Urinary bladder (tissue), 4 donors: ENCODE measurements at places on chromosomes 3 and 15.

DNA sequence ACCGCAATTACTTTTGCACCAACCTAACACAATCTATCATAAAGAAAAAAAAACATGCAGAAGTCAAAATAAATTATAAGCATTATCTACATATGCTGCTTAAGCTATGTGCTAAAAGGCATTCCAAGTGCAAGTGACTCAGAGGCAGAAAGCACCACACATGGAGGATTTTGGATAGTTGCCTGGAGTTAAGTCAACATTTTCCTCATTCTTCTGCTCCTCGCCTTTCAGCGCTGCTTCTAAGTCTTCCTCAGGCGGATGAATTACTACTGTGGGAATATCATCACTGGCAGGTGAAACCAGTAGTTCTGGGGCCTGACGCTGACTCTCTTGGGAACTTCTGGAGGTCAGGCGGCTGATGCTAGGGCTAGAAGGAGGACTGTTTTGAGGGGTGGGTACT, 53.1 kb downstream of the SLC4A7 start:
- DNase-seq, result no peak

- no peak for DNase-seq
Measured at GRCh38 chr3:72661115-72661457, 187.2 kb downstream of the SHQ1 start.

GRCh38 chr3:71752831-71753700, 589 bp upstream of the GPR27 start:
- DNase-seq, result no peak

- no peak for DNase-seq
Measured at GRCh38 chr3:50246517-50246954, 10.5 kb downstream of the GNAI2 start.

DNA sequence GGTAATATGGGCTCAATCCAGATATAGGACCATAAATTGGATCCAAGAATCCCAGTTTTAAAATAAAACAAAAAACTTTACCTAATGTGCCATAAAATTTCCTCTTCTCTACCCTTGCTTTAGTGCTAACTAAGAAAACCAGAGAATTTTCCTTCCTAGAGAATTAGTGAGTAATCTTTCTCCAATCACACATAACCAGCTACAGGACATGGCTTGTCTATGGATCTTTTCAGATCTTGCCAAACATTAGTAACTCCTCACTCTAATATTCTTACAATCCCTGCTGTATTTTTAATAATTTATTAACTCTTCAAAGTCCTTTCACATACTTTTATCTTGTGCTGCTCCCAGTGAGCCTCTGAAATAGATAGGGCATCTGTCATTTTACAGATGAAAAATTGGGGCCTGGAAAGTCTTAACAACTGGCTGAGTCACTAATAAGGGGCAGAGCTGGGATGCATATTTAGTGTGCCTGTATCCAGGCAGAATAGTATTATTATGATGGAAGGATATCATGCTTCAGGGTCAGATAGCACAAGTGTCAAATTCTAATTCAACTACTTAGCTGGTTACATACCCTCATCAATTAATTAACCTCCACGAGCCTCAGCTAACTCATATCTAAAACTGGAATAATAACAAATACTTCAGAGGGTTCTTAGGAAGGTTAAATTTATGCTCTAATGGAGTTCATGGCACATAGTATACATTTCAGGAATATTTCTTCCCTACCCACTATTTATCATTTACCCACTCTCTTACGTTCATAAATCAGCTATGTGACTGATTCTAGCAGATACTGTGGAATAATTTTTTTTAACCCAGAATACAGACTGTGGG, 5.6 kb downstream of the ZBED2 start:
- no peak for DNase-seq

GRCh38 chr3:139443186-139443585, 33.1 kb downstream of the RBP2 start:
- DNase-seq, result no peak

- no peak for DNase-seq
Measured at GRCh38 chr15:68389041-68389930, 42.7 kb downstream of the ITGA11 start.

GRCh38 chr15:89693696-89694095, 3.1 kb downstream of the WDR93 start:
- no peak for DNase-seq

- no peak for DNase-seq
Measured at GRCh38 chr3:72998466-72998865, 1.9 kb downstream of the PPP4R2 start.

- DNase-seq, result no peak
Measured at GRCh38 chr3:171935261-171936123, 92.3 kb downstream of the TMEM212 start.

DNA sequence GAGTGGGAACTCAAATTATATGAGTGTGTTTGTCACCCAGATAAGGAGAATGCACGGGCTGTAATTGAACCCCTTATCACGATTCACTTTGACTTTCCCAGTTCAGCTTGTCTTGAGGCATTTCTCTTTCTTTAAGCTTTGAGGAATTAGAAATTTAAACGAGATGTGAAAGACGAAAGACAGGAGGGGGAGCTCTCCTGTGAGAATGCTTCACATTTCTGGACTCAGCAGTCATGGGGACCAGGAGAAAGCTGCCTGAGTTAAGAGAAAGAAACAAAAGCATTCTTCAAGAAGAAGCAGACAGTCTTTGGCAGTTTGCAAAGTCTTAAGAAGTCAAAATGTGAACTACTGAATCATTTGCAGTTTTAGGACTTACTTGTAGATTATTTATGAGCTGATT, 205.6 kb downstream of the NECTIN3 start:
- DNase-seq, result no peak

- no peak for DNase-seq
Measured at GRCh38 chr3:175535351-175535750, 676.2 kb downstream of the NAALADL2 start.

GRCh38 chr15:53789654-53790375, 30.4 kb upstream of the WDR72 start:
- DNase-seq, result no peak

DNA sequence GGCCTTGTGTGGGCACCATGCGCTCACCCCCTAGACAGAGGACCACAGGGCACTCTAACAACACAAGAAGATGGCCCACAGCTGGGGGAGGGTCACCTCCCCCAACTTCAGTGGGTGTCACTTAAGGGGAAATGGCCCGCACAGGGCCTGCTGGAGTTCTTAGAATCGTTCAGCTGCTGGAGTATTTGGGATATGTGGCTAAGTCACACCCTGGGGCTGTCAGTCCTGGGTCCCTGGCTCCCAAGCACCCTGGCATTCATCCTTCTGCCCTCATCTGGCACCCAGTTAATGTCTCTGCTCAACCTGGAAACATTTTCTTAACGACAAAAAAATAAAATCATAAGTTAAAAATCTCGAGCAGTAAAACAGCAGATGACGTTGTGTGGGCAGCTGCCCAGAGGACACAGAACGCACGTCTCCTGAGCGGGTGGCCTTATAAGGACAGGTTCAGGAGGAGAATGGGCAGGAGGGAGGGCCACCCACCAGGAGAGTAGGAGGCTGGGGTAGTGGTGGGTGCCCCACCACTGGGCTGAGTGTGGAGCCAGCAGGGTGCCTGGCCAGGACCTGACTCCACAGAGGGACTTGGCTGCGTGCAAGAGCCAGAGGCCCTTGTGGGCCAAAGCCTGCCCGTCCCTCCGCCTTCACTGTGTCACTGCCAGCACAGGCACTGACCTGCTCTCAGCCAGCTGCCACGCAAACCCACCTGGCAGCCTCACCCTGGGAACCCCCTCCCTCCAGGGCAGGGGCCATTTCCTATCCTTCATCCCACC, 11.5 kb downstream of the KBTBD13 start:
- no peak for DNase-seq

- DNase-seq, result no peak
Measured at GRCh38 chr3:14608298-14608697, 43.3 kb upstream of the CCDC174 start.

DNA sequence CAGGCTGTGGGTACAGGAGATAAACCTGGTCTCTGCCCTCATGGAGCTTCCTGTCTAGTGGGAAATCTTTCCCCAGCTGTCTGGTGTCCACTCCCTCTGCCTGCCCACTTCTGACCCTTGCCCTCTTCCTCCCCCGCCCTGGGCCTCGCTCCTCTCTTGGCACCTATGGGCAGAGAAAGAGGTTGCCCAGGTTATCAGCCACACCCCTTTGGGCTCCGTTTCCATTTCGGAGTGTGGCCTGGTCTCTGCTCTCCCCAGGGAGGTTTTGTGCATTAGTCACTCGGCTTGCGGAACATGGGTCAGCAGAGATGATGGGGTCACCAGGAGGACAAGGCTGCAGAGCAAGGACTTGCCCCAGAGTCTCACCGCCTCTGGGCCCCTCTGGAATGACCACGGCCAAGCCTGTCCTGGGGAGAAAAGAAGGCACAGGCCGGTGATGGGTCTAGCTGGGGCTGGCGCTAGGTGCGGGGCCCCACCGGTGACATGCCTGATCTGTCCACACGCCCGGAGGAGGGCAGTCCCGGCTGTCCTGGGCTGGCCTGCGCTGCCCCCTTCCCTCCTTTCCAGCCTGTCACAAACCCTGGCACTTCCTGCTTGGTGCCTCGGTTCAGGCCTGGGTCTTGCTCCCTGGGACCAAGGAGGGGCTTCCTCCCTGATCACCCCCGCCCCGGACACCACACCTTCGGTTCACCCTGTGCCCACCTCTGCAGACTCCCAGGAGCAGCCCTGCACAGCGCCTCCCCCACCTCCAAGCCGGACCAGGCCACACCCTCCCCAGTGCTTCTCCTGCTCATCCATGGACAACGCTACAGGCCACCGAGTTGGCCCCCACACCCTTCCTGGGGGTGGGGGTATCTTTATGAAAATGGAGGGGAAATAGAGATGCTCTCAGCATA, 35.6 kb upstream of the MUC4 start:
- no peak for DNase-seq

- DNase-seq, result no peak
Measured at GRCh38 chr3:125042725-125043406, 12.9 kb downstream of the HEG1 start.

DNA sequence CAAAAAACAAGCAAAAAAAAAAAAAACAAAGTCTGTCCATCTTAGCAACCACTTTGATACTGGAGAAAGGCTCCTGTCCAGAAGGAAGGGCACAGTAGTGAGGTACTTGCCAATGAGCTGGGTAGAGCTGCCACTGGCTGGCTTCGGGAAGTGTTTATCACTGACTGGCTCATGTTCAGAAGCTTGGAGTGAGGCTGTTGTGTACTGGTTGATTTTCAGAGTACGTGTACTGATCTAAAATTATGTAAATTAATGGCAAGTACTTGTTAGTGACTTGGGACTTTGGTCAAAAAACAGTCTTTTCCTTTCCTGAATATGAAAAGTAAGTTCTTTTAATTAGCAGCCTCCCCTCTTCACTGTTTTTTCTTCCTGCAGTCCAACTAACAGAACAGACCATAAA, 979 bp upstream of the ZNF621 start:
- DNase-seq, result no peak

- no peak for DNase-seq
Measured at GRCh38 chr15:34070003-34070402, 31.0 kb upstream of the AVEN start.
